ENCODE measurements at places on chromosomes 3 and 15.

- no peak for DNase-seq
Measured at GRCh38 chr3:65824166-65824565, 214.6 kb downstream of the MAGI1 start.

DNA sequence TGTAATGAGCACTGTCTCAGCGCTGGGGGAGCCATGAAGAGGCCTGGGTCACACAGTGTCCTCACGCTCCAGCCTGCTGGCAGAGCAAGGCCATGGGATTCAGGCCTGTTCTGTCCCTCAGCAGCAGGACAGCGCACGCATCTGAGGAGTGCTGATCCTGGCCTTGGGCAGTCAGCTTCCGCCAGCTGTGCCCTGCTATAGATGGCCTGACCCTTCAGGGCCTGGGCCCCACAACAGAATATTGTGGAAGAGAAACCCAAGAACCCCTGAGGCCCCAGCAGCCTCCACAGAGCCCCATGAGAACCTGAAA lies 78.6 kb downstream of the SRGAP3 start:
- DNase-seq = no peak

GRCh38 chr15:22930782-22931484 lies 49.2 kb downstream of the CYFIP1 start:
- DNase-seq = no peak

GRCh38 chr3:127052121-127052561 lies 69.2 kb downstream of the PLXNA1 start:
- no peak for DNase-seq

DNA sequence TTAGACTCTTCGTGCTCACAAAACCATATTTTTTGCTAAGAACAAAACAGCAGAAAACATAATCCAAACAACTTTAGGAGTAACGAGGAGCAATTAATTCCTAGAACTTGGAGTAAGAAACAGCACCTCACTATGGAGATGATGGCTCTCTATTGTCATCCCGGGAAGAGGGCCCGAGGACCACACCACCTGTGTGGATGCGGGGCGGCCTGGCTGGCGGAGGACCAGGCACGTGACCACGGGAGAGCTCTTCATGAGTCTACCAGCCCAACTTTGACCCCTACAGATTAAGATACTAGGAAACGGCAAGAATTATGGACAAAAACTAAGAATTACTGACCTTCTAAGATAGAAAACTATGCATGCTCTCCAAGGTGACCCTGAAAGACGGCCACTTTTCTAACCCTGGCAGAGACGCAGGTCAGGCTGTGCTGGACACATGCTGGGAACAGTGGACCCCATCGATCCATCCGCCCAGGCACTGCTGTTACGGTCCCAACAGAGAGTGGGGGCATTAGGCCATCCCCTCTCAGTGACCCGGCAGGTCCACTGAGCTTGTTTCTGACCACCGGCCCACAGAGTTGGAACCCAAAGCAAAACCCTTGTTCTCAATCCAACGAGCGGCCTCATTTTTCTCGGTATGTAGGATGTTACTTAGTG lies 13.1 kb upstream of the OCA2 start:
- DNase-seq = no peak

DNA sequence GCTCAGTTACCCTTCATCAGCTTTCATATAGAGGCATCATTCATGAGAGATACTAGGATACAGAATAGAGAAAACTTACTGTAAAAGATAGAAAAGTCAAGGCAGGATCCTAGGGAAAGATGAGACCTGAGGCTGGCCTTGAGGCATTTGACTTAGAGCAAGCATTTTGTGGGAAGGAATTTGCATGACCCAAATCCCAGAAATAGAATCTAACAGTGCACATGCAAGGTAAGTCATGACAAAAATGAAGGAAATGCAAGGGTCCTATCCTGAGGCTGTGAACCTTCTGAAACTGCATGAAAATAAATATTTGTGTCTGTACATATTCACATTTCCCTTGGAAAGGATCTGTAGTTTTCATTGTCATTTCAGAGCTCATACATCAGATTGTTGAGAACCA lies 122.3 kb downstream of the HCN4 start:
- no peak for DNase-seq

- no peak for DNase-seq
Measured at GRCh38 chr3:71578054-71578751, 5.3 kb downstream of the FOXP1 start.

DNA sequence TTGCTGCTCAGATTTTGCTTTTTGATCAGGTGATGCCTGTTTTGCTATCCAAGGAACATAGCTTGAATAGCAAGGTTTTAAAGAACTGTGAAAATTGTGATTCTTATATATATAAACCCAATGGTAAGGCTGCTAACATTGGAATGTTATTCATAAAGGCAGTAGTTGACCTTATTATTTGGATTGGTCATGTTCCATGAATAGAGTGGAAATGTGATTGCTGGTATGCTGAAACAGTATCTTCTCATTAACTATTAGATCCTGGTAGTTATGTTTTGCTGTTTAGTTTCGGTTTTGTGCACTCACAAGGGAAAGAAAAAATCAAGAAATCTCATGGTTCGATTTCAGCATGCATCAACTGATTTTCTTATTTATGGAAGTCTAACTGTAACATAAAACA lies 78.7 kb upstream of the NPHP3 start:
- no peak for DNase-seq

- DNase-seq = no peak
Measured at GRCh38 chr3:171160325-171160724, 133.8 kb upstream of the SLC2A2 start.

GRCh38 chr3:128730471-128730870 lies 4.5 kb downstream of the RAB7A start:
- DNase-seq = no peak

DNA sequence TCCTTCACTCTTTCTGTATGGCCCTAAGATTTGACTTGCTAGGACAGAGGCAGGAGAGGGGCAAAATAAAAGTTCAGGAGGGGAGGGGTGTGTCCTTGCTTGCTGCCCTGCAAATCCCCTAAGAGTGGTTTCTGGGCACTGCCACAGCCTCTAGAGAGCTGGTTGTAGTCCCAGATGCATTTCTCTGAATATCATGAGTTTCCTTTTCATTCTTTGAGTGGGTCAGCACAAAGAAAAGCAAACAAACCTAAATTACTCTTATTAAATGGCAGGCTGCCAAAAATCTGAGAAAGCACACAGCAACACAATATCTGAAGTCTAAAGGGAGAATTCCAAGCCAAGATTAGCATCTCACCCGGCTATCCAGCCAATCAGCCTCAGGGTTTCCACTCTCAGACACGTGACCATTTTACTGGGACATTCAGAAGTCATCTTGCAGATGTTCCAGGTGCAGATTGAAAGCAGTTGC lies 919.3 kb downstream of the TUSC7 start:
- DNase-seq = no peak

GRCh38 chr3:11510001-11510340 lies 133.7 kb downstream of the VGLL4 start:
- peak; percentile 60 for DNase-seq

GRCh38 chr3:40642812-40643211 lies 118.1 kb downstream of the ZNF621 start:
- no peak for DNase-seq

- no peak for DNase-seq
Measured at GRCh38 chr3:118907909-118908308, 126.7 kb downstream of the IGSF11 start.

GRCh38 chr3:184558726-184559125 lies 2.9 kb upstream of the EPHB3 start:
- no peak for DNase-seq

DNA sequence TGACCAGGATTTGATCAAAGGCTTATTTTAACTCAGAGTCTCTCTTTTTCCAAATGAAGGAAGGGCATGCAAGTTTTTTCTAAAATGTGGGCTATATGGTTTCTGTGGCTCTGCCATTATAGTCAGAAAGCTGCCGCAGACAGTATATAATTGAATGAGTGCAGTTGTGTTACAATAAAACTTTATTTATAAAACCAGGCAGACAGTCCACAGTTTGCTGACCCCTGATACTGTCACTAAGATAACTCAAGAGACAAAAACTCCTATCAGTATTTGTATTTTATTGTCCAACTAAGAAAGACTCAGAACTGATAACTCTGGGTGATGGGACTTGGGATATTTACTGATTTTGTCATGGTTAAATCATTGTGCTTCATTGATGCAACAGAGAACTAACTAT lies 4.9 kb downstream of the ALDH1A2 start:
- no peak for DNase-seq

GRCh38 chr15:29141308-29142128 lies 128.1 kb downstream of the NSMCE3 start:
- peak; percentile 29 for DNase-seq

- DNase-seq = no peak
Measured at GRCh38 chr3:156682501-156682900, 8.1 kb downstream of the TIPARP start.

- DNase-seq = peak; percentile 39
Measured at GRCh38 chr3:65996589-65996988, 42.1 kb downstream of the MAGI1 start.

GRCh38 chr3:23785097-23785645 lies 20.6 kb upstream of the UBE2E1 start:
- DNase-seq = no peak

- no peak for DNase-seq
Measured at GRCh38 chr15:60626051-60626450, 147.1 kb upstream of the ICE2 start.

DNA sequence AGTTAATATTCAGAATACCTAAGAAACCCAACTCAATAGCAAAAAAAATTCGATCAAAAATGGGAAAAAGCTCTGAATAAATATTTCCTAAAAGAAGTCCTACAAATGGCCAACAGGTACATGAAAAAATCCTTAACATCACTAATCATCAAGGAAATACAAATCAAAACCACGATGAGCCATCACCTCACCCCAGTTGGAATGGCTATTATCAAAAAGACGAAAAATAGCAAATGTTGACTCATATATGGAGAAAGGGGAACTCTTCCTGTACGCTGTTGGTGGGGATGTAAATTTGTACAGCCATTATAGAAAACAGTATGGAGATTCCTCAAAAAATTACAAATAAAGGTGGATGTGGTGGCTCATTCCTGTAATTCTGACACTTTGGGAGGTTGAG lies 29.6 kb upstream of the SGO1 start:
- no peak for DNase-seq

DNA sequence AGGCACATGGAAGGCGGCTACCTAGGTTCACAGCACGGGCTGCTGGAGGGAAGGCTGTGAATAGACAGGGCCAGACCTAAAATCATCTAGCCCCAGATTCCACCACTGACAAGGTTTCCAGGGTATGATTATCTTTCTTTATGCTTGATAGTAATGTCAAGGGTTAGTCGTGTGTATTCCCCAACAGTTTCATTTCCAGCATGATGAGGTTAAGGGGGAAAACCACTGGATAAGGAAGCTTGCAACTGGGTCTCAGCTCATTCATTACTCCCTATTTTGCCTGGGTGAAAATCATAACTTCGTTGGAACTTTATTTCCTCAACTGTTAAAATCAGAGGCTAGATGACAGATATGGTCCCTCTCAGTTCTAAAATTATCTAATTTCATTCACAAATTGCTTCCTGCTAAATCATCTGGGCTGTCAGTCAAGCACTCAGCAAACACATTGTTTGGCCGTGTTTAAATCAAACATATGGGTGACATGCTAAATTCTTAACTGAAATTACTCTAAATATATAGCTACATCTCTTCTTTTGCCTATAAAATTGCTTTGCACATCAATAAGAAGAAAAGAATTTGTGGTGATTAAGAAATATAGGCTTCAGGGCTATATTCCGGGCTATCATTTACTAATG lies 111.7 kb downstream of the CYP19A1 start:
- DNase-seq = no peak

- DNase-seq = no peak
Measured at GRCh38 chr3:10417847-10418246, 87.5 kb downstream of the ATP2B2 start.

DNA sequence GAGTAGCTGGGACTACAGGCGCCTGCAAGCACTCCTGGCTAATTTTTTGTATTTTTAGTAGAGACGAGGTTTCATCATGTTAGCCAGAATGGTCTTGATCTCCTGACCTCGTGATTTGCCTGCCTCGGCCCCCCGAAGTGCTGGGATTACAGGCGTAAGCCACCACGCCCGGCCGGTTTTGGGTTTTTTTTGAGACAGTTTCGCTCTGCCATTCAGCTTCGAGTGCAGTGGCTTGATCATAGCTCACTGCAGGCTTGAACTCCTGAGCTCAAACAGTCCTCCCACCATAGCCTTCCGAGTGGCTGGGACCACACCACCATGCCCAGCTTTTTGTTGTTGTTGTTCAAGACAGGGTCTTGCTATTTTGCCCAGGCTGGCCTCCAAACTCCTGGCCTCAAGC lies 16.0 kb upstream of the SCAP start:
- DNase-seq = no peak

DNA sequence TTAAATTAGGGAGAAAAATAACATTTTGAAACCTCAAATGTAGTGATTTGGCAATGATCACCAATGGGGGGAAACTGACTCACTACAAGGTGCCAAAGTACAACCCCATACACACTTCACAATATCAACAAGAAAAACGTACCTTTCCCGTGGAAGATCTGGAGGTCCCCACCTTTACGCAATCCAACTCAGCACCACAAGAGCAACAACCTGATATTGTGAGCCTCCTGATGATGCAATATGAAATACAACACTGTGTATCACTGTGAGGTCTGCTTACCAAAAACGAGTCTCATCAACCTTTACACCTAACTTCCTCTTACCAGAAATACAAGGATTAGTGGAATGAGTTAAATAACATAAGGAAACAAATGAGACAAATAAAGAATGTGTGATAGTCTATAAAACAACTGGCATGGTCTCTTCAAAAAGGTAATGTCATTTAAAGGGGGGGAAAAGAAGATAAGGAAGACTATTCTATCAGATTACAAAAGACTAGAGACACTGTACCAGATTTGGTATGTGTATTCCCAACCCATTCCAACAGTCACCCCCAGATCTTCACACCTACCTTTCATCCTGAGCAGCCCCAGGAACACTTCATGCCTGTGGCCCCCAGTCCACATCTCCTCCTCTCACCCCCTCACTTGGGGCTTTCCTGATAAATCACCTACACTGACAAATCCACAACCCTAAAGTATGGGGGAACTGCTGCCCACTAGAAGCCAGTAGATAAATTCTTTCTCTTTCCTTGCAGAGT lies 27.7 kb downstream of the DLG1 start:
- DNase-seq = no peak

- DNase-seq = no peak
Measured at GRCh38 chr15:66327736-66328135, 28.7 kb downstream of the TIPIN start.

DNA sequence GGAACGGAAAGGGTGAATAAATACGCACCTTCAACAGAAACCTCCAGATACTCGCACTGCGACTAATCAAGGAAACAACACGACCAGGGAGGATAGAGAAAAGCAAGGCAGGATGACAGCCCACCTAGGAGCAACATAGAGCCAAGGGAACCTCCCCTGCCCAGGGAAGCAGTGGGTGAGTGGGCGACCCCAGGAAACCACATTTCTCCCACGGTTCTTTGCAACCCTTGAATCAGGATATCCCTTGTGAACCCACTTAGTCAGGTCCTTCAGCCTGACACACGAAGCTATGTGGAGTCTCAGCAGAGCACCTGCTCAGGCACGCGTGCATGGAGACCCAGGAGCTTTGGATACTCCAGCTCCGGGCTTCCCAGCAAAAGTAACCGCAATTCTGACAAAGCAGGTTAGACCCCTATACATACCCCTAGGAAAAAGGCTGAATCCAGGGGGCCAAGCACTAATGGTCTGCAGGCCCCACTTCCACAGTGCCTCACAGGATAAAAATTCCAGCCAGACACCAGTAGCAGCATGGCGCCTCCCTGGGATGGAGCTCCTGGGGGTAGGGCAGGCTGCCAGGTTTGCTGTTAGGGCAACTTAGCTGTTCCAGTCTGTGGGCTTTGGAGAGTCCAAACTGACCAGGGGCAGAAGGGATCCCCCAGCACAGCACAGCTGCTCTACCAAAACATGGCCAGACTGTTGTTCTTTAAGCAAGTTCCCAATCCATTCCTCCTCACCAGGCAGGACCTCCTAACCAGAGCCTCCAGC lies 38.4 kb upstream of the PXYLP1 start:
- DNase-seq = no peak

Data from mesothelial cell of epicardium (in vitro differentiated cells).